ENCODE measurements at places on chromosomes 2 and 18.

DNA sequence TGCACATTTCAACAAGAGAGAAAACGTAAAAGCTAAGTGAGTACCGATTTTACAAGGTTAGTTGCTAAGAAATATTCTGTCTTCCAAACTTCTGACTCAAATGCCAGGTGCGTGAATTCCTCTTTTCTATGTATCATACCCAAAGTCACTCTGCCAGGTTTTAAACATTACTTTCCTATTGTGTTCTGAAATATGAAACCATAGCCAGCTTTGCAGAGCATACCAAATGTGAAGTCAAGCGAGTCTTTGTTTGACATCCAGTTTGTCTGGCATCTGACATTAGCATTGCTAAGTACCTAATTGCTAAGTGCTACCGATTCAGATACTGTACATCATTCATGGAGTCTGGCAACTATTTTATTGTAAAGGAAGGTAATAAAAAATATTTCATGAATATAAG is 321.9 kb upstream of the GALNT5 start:
- peak; percentile 26 for DNase-seq

DNA sequence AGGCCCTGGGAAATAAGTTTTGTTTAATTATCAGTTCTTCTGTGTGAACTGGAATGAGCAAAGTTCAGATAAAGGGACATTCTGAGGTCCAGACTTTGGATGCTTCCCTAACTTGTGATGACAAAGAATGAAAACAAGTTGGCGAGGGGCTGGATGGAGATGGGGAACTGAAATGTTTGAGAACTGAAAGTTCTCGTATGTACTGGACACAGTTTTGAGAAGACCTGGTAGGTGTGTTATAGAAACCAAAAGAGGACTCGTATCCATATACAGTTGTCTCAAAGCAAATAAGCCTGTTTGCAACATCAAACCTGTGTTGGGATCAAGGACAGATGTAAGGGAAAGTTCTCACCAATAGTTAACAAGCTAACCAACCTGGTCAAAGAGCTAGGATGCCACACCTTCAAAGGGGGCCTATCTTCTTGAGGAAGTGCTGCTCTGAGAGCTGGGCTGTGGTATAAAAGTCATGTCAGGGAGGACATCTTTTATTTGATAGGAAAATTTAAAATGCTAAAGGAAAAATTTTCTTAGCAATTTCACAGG is at the start of gene UPP2:
TSS of gene UPP2 (plus strand) at position 493 of the 543 bp plus-strand sequence. CDS start 188 bp downstream, outside the sequence.
- no peak for DNase-seq

GRCh38 chr2:47004905-47005495 is 89.4 kb upstream of the MCFD2 start:
- DNase-seq, result no peak

GRCh38 chr2:101442042-101442666 is 32.8 kb downstream of the RFX8 start:
- no peak for DNase-seq

GRCh38 chr2:1234731-1235308 is 178.4 kb upstream of the TPO start:
- no peak for DNase-seq

GRCh38 chr2:29012211-29012681 is 31.1 kb downstream of the TOGARAM2 start:
- no peak for DNase-seq

- no peak for DNase-seq
Measured at GRCh38 chr2:37851828-37852584, 73.1 kb upstream of the RMDN2 start.

DNA sequence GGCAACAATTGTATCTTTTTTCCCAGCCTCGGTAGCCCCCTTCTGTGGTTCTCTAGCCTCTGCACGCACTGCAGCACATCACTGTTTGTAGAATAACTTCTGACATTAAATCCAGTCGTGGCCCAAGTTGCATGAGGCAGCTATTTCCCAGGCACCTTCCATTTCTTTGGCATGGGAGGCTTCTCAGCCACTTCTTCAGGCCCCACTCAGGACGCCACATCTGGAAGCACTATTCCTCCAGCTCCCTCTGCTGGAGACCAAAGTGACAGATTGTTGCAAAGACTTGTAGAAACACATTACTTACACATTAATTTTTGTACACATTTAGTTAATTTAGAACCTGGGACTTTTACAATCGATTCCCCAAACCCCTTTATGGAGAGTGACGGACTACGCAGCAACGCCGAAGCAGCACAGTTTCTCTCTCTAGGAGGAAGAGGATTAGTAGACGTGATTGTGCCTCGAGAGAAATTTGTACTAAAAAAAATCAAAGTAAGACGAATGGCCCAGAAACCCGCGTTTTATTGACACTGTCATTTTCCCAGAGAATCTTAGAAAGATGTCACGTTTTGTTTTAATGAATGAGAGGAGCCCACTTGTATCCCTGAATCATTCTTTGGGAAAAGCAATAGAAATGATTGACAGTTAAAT is 57.8 kb upstream of the RGPD5 start:
- DNase-seq, result peak; percentile 46

- DNase-seq, result peak; percentile 67
Measured at GRCh38 chr2:177264209-177264692, 276 bp downstream of the NFE2L2 start.

GRCh38 chr2:119253114-119253702 is 29.6 kb downstream of the STEAP3 start:
- DNase-seq, result no peak

DNA sequence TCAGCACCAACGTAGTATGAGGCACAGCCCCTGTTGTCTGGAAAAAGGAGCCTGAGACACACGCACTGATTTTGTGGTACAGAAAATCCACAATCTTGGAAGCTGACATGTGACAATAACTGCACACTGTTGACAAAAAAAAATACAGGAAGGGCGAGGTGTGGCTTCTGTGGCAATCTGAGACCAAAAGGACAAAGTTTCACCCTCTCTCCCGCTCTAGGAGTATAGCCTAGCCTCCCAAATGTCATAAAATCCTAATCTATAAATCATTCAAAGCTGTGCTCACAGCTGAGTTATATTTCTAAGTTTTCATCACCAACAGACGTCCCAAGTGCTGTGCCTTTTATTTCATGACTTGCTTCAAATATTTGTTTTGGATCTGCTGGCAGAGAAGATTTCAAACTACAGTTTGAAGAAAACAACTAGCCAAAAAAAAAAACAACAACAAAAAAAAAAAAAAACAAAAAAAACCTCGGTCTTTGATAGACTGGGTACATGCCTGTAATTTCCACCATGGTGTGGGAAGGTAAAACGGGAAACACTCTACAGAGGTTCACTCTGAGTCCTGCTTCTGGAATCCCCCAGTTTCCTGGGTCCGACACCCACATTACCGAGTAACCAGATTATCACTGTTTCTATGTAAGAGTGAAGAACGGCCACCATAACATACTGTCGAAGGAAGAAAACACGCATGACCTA is 61.0 kb downstream of the C2orf76 start:
- DNase-seq, result no peak

DNA sequence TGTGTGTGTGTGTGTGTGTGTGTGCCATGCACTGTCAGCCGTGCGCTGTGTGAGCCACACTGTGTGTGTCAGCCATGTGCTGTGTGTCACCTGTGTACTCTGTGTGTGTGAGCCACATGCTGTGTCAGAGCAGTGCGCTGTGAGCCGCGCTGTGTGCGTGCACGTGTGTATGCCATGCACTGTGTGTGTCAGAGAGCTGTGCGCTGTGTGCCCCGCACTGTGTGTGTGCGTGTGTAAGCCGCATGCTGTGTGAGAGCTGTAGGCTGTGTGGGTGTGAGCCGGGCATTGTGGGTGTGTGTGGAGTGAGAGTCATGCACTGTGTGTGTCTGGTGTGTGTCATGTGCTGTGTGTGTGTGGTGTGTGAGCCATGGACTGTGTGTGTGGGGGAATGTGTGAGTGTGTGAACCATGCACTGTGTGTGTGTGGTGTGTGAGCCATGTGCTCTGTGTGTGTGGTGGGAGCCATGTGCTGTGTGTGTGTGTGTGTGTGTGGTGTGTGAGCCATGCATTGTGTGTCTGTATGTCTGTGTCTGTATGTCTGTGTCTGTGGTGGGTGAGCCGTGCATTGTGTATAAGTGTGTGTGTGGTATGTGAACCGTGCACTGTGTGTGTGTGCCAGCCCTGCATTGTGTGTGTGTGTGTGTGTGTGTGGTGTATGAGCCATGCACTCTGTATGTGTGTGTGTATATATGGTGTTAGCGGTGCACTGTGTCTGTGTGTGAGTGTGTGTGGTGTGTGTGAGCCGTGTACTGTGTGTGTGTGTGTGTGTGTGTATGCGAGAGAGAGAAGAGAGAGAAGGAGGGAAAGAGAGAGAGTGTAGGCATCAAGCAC is 106.4 kb upstream of the TPO start:
- no peak for DNase-seq

All from NCI-H2081 (cell line).